ENCODE measurements at places on chromosomes 2 and 18.

- no peak for DNase-seq
Measured at GRCh38 chr2:205617905-205618304, 64.4 kb upstream of the NRP2 start.

- DNase-seq: no peak
Measured at GRCh38 chr18:10604182-10604581, 78.4 kb downstream of the NAPG start.

- DNase-seq: no peak
Measured at GRCh38 chr2:160509016-160509415, 15.4 kb upstream of the RBMS1 start.

- DNase-seq: no peak
Measured at GRCh38 chr18:10690366-10690765, 164.5 kb downstream of the NAPG start.

- peak; percentile 65 for DNase-seq
Measured at GRCh38 chr18:35164133-35164532, 76.7 kb upstream of the ZNF397 start.

- no peak for DNase-seq
Measured at GRCh38 chr18:71021030-71021362, 732.2 kb downstream of the SOCS6 start.

GRCh38 chr18:43961722-43962121, 684.4 kb upstream of the SYT4 start:
- no peak for DNase-seq

DNA sequence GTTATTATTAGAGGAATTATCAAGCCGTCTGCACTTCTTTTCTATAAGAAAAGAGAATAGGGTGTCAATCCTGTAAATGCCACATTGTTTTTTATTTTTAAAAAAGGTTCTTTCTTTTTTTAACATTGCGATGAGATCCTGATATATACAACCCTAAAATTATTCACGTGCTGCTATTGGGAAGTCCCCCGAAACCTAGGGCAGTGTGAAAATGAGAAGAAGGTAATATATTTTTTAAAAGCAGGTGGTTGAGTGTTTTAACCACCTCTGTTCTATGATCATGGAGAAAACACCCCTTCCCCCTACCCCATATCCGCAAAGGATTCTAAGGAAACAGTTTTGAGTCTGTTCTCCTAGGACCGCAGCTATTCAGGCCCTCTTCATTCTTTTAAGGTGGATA, 94.5 kb upstream of the KLHL14 start:
- DNase-seq: no peak

DNA sequence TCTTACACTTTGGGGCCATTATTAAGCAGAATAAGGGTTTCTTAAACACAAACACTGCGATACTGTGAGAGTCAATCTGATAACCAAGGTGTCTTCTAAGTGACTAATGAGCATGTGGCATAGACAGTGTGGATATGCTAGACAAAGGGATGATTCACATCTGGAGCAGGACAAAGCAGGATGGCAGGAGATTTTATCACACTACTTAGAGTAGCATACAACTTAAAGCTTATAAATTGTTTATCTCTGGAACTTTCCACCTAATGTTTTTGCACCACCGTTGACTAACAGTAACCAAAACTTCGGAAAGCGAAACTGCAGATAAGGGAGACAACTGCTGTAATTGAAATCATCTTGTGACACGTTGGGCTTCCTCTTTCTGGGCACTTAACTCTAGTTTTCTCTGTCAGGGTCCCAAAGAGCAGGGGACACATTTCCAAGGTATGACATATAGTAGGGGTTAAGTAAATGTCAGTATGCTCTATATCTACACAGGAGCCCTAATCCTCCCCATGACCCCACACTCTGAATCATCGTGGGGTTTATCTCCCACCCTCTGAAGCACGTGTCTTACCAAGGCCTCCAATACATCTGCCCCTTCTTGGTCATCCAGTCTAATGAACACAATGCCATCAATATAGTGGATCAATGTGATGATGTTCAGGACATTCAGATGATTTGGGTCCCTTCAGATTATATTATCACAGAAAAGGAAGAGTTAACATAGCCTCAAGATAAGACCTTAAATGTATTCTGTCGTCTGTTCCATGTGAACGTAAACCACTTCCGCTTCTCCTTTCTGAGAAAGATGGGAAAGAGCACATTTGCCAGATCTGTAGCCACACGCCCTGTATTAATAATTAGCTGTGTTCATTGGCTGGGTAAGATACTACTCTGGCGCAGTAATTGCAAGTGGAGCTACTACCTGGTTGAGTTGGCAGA, 78.7 kb downstream of the FTCDNL1 start:
- DNase-seq: no peak

DNA sequence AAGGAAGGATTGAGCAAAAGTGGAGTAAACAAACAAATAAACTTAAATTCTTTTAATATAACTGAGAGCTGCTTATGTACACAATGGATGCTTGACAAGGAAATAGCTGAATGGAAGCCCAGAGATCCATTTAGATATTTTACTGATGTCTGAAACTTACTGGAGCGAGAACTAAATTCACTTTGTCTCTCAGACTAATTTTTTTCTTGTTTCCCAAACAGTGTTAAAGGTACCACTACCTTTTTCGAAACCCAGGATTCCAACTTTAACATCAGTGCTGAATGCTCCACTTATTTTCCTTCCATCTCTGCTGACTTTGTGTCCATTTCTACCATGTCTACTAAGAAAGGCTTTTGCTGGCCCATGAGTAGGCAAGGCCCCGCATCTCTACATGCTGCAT, 4.0 kb downstream of the EFEMP1 start:
- no peak for DNase-seq

- no peak for DNase-seq
Measured at GRCh38 chr2:133552821-133553220, 15.4 kb downstream of the NCKAP5 start.

Measured in femur (tissue), 1 donor.